ENCODE measurements at places on chromosomes 2 and 18. TPM values are rescaled to one million over a fixed set of nuclear protein-coding genes. Genes with fewer than 3 reads are reported as not detected.

The PROKR1 gene
- 2.1 TPM for polyA plus RNA-seq

DNA sequence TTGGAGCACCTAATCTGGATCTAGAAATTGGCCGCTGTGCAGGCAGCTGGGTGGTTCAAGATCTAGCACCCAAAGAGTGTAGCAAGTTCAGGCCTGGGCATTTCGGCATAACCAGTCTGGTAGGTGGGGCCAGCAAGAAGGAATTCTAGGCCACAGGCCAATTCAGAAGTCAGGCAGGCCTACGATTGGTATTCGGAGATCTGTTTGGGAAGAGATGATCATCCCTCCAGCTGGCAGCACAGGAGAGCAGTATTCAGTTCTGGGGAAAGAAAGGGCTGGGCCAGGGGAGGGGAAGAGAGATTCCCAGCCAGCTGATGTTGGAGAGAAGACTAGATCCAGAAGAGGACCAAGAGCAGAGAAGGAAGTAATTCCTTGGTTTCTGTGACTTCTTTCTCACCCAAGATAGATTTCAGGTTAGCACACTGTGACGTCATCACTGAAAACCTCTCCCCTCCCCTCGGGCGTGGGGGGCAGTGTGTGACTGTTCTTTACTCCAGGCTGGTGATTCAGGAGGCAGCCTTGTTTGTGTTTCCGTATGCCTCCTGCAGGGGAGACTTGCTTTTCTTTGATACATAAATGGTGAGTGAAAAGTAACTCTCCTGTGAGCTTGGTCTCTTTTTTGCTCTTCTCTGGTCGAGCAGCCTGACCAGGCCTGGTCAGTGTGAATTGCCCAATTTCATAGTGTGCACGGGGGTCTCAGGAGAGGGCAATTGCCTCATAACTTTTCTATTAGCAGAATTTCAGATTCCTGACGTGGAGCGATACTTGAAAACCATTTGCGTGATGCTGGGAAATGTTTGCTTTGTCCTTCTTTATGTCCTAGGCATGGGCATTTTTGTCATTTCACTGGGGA, 61.1 kb downstream of the MEIS1 start:
- no peak for DNase-seq

DNA sequence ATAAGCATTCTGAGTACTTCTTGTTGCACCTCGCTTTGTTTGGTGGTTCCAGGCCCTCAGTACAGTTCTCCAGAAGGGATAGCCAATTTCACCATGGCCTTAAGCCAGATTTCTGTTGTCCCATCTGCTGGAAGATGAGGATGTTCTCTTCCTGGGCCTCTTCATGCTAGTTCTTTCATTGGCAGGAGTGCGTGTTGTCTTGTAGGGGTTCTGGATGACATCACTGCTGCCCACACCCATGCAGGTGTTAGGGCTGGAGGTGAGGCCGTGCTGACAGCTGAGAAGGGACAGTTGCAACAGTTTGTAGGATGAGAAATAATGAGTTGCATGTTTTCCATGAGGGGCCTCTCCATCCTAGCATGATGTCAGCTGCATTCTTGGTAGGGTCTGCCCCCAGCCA, 142.9 kb downstream of the LDLRAD4 start:
- no peak for DNase-seq

The CHRNG gene
- 167 TPM for polyA plus RNA-seq

All from hindlimb muscle (tissue), 1 donor.